ENCODE measurements at places on chromosomes 7 and 10.

DNA sequence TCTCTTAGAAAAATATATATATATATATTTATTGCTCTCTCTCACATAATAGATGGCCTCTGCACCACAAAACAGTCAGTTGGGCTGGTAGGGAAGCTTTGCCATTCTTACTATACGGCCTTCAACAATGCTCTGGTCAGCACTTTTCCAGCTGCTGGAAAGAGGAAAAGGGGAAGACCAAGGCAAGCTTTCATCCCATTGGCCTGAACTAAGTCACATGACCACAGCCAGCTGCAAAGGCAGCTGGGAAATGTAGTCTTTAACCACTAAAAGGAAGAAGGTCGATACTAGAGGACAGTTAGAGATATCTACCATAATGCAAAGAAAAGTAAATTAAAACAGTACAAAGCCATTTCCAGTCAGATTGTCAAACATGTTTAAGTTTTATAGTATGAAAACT is 58.4 kb upstream of the MACROH2A2 start:
- no peak for DNase-seq

- no peak for DNase-seq
Observed at GRCh38 chr10:5898163-5898562, 8.1 kb downstream of the FBH1 start.

GRCh38 chr7:39501358-39501757 is 64.8 kb upstream of the YAE1 start:
- no peak for DNase-seq

- no peak for DNase-seq
Observed at GRCh38 chr10:87092861-87093631, 1.6 kb downstream of the GLUD1 start.

DNA sequence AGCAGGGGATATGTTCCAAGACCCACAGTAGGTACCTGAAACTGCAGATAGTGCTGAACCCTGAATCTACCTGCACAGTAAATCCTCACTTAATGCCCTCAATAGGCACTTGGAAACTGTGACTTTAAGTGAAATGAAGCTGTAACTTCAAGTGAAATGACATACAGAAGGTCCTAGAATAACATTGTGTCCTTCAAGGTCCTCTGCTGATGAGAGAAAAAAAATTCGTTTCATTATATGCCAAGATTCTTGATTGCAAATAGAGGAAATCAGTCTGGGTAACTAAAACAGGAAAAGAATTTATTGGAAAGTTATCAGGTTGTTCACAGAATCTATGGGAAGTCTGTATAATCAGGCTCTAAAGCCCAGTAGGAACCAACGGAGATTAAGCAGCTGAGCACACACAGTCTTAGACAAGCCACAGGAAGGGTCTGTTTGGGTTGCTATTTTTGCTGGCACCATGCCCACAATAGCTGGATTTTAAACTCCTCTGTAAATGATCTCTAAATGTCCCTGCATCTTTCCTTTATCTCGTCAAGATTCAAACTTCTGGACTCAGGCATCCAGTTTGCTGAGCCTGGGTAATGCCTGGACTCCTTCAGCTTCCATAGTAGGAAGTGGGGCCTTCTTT is 57.5 kb downstream of the EXOC4 start:
- DNase-seq: no peak

DNA sequence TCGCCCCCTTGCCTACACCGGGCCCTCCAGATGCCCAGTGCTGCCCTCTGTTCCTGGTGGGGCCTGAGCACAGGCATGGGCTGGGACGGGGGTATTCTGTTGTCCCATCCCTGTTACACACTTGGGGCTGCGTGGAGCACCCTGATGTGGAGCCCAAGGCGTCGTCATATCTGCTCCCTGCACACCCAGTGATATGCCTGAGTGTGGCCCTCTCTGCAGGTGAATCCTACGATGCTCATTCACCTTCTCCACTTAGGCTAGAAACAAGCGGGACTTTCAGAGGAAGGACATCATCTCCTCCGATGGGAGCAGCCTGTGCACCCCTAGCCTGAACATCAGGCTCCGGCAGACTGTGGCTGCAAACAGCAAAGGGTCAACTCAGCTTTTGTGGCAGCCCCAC is 91.0 kb upstream of the NPTX2 start:
- no peak for DNase-seq

DNA sequence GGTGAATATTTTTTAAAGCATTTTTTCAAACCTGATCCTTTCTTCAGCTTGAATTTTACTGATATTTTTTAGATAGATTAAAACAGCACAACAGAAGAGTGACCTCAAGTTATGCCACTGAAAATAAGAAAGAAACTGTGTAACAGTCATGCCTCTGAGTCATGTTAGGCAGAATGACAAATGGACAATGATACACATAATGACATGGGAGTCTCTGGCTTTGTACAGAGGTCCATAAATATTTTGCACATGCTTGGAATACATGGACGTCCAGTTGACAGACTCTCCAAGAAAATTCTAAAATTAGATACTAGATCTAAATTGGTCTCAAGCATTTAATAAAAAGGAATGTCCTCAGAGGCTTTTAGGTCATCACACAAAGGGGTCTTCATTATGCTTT is 21.9 kb upstream of the SEMA3A start:
- no peak for DNase-seq

Data from NK-92 treated with Interleukin-12 subunit alpha and Interleukin-12 subunit beta, amount 100 ng/mL, for 24 hours (cell line).